ENCODE measurements at places on chromosomes 4 and X.

DNA sequence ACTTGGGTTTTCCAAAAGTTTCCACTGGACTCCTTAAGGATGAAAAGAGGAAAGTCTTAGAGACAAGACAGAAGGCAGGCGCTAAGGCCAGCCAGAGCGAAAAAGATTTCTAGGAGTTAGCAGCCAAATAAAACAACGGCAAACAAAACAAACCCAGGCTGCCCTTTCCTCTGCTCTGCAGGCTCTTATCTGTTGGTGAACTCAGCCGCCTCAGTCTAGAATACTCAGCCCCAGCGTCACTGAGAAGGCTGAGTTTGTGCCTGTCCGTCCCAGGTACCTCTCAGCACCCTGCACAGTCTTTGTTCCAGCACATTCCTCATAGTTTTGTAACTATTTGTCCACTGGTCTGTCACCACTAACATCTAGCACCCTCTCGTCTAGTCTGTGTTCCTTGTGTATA is 75.6 kb upstream of the FAM9C start:
- no peak for DNase-seq

DNA sequence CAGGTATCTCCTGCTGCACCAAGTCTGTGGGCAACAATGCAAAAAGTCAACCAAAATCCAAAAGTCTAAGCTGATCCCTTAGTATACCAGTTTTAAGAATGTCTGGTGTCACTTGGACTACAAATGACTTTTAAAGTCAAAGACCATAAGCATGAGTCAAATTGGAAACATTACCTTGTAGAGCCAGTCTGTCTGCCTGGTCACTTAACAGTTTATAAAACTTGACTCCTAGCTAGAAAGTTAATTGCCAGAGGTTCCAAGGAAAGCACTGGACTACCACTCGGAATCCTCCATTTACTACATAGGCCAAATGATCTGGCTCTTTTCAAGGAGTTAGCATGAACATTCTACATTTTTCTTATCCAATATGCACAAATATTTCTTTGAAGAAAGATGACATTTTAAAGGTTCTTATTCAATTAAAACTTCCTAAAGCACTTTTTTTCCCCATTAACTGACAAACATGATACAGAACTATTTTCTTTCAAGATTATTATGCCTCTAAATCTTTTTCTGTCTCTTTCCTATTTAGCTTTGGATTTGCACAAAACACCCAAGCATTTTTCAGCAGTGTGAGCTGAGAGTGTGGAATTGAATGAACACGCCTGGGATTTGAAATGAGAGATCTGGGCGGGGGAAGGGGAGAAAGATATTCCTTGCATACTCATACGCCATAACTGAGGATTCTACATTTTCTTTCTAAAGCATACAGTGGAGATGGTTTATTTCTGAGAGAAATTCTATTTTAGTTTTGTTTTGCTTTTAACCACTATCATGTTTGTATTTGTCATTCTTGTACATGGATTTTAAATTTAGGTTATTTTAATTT is 188.4 kb downstream of the SHROOM3 start:
- no peak for DNase-seq

DNA sequence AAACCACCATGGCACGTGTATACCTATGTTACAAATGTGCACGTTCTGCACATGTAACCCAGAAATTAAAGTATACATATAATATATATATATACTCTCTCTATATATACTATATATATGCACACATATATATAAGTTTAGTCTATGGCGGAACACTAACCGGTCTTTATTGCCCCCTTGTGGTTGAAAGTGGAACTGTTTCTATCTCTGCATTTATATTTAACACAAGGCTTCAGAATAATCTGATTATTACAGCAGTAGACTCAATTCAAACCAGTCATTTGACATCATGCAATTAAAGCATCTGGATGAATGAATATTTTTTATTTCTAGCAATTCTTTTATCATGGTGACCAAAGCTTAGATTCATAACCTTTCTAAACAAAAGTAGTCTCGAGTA is 14.6 kb downstream of the RAB9B start:
- DNase-seq, result peak; percentile 8

GRCh38 chr4:1274871-1275270 is 14.8 kb upstream of the MAEA start:
- no peak for DNase-seq

GRCh38 chr4:21192367-21192766 is 492.1 kb downstream of the PACRGL start:
- DNase-seq, result no peak

DNA sequence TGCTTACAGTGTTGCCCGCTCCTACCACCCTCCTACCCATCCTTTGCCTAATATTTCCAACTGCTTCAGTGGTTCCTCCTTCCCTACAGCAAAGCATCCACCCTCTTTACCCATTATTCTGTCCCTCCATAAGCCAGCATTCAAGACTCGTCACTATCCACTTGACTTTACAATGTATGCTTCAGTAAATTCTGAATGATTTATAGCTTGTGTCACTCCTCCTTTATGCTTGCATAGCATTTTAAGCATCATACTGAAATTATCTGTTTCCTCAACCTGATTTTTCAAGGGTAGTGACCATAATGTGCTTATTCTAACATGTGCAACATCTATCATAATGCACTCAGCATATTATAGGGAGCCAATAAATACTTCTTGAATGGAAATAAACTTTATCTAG is 365.5 kb downstream of the RAB28 start:
- DNase-seq, result no peak

GRCh38 chr4:13492747-13493146 is 8.6 kb upstream of the RAB28 start:
- no peak for DNase-seq

Measured in AG20443 (cell line).